ENCODE measurements at places on chromosomes 1 and 21.

DNA sequence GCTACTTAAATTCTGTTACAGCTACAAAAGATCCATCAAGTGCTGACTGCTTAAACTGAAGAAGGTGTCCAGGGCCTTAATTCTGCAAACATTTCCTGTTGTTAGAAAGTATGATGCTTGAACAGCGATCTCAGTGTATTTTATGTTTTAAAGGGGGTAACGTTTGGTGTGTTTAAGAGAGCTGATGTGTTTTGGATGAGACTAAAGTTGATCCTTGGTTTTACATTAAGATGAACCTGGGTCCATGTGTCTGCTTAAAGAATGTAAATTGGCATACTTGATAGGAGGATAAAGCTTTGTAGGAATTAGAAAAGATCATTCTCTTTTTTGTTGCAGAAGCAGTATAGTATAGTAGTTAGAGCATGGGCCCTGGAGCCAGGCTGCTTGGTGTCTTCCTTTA is 3.6 kb downstream of the IER5 start:
- no peak for DNase-seq

DNA sequence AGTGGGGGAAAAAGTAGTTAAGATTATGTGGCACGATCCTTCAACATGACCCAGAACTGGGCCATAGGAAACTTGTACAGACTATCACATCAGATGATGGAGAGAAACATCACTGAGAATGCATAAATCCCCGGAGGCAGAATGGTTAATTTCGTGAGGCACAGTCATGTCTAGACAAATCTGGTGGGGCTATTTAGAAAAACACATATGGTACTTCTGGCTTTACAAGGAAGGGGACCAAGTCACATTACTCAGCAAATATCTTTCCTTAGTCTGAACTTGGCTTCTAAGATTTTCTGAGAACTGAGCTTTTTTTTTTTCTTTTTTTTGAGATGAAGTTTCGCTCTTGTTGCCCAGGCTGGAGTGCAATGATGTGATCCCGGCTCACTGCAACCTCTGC is 9.2 kb upstream of the UQCRHL start:
- DNase-seq: no peak

DNA sequence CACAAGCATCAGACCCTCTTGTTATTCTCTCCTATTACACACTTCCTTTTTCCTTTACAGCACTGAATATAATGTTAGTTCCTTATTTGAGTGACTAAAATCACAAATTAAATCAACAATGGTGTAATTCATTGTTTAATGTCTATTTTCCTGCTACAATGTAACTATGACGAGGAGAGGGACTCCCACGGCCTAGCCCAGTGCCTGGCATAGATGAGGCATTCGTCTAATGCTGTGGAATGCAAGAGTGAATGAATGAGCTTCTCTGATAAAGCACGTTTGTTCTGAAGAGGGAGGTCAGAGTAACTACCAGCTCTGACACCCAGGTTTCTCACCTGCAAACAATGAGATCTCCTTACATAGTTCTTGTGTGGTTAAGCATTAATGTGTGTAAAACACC is 479.4 kb downstream of the OMA1 start:
- no peak for DNase-seq

GRCh38 chr1:184621260-184621659 is 133.4 kb downstream of the EDEM3 start:
- DNase-seq: no peak

DNA sequence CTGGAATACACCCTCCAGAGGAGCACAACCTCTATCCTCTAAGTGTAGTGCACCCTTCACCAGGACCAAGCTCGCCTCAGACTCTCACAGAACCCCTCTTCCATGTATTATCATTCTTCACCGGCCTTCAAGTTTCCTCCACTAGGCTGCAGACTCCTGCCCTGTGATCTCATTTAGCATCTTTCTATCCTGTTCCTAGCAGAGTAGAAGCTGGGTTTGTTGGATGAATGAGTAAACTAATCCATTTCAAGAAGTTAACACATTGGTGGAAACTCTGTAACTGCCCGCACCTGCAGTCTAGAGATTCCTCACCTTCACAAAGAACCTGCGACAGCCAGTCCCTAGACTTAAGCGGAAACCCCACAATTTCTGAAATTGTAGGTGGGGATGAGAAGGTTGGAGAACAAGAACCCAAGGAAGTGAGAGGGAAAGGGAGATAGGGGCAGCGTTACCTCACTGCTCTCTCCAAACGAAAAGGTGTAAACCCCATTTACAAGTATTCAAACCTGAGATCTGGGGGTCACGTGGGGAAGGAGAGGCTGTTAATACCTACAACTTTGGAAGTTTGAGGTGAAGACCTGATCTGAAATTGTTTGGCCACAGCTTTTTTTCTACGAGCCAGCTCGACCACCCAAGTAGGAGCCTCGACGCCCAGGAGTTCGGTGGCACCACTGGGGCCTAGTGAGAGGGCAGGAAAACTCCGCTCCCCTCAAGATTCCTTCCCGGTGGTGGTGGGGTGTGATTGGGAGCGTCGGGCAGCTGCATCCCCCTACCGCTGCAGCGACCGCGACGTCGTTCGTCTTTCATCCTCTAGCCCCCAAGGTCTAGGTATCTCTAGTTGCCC is 1.2 kb downstream of the PTPN14 start:
- DNase-seq: no peak

- no peak for DNase-seq
These were observed 279.9 kb downstream of the PTPRU start for GRCh38 chr1:29516063-29516820.

GRCh38 chr21:16792101-16792500 is 720.7 kb upstream of the CXADR start:
- no peak for DNase-seq

GRCh38 chr1:47883963-47884362 is 113.2 kb downstream of the TRABD2B start:
- no peak for DNase-seq

GRCh38 chr1:8562881-8563865 is 245.3 kb downstream of the SLC45A1 start:
- no peak for DNase-seq

- DNase-seq: no peak
These were observed 13.9 kb downstream of the PLA2G2F start for GRCh38 chr1:20153000-20153418.

GRCh38 chr1:167276969-167277368 is 56.3 kb downstream of the POU2F1 start:
- peak; percentile 41 for DNase-seq

GRCh38 chr1:248824701-248825100 is 1.0 kb downstream of the SH3BP5L start:
- no peak for DNase-seq

GRCh38 chr21:43590194-43590593 is 69.1 kb downstream of the HSF2BP start:
- DNase-seq: no peak

DNA sequence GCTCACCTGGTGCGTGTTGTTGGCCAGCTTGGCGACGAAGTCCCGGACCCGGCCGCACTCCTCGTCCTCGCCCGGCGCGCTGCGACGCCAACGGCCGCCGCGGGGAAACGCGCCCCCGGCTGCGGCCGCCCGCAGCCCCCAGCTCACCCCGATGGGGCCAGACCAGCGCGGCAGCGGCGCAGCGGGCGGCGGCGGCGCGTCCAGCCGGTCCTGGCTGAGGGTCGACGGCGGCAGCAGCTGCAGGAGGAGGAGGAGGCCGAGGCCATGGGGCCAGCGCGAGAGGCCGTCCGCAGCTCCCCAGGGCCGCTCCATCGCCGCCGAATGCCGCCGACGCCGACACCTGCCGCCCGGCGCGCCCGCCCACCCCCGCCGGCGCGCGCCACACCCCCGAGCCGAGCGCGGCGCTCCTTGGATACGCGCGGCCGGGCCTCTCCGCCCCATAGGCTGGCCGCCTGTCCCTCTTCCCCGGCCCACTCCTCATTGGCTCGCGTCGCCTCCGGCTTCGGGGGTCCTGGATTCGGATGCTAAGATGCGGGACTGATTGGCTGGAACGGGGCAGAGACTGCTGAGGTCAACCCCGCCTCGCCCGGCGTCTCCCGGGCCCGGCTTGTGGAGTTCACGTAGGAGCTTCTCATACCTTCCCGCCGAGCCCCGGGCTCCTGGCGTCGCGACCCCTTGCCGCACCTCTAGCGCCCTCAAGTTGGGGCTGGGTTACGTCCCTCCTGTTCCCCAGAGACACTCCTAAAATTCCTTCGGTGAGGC is at the start of gene SORT1:
TSS of gene SORT1 (minus strand) at position 338 of the 762 bp plus-strand sequence. CDS start at position 312, 26 bp downstream.
- peak; percentile 81 for DNase-seq

- DNase-seq: peak; percentile 61
These were observed 160.6 kb upstream of the USP24 start for GRCh38 chr1:55375617-55376258.
